Right cardiac atrium (tissue), 5 donors: ENCODE measurements at places on chromosomes 2 and 18. TPM values are rescaled to one million over a fixed set of nuclear protein-coding genes. Genes with fewer than 3 reads are reported as not detected.

The LRRTM4 gene
- polyA plus RNA-seq, result 0.09 TPM

The VSNL1 gene
- polyA plus RNA-seq, result 36.8 TPM

The GALNT1 gene
- 17.8 TPM for polyA plus RNA-seq

The SP140 gene
- 0.36 TPM for polyA plus RNA-seq

The MAL gene
- polyA plus RNA-seq, result 14.6 TPM

The CBLN2 gene
- polyA plus RNA-seq, result 0.11 TPM

The TMEM37 gene
- polyA plus RNA-seq, result 8.2 TPM

The DSC2 gene
- 6.6 TPM for polyA plus RNA-seq

The STARD6 gene
- polyA plus RNA-seq, result not detected

The DYNAP gene
- polyA plus RNA-seq, result not detected

The STPG4 gene
- not detected for polyA plus RNA-seq

The CPO gene
- 0.52 TPM for polyA plus RNA-seq

The LRRC30 gene
- not detected for polyA plus RNA-seq

The SKA1 gene
- polyA plus RNA-seq, result 0.14 TPM

The RGPD3 gene
- 0.11 TPM for polyA plus RNA-seq

The AFF3 gene
- polyA plus RNA-seq, result 4.0 TPM

The IL36RN gene
- not detected for polyA plus RNA-seq

The TTC39C gene
- 2.8 TPM for polyA plus RNA-seq

The GMCL1 gene
- polyA plus RNA-seq, result 2.5 TPM

The EGR4 gene
- polyA plus RNA-seq, result 0.48 TPM
